ENCODE measurements at places on chromosomes 3 and 15.
A peak's percentile ranks its signal among the peaks of the same experiment; 100 is the strongest.

DNA sequence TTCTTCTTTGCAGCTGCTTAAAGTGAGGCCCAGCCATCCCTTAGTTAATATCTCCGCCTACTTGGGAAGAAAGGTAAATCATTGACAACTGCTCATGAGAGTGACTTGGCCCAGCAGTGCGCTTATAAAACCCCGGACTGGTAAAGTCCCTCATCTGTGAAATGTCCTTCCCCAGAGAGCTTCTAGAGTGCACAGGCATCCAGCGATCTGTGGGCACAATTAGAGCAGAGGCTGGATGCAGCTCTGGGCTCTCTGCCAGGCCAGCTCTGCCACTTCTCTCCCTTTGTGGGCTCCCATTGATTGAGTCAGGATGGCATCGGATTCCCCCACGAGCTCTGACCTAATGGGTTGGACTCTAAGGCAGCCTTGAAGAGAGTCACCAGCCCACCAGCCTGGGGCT lies 219.0 kb upstream of the LINGO1 start:
- peak; percentile 73 for DNase-seq

DNA sequence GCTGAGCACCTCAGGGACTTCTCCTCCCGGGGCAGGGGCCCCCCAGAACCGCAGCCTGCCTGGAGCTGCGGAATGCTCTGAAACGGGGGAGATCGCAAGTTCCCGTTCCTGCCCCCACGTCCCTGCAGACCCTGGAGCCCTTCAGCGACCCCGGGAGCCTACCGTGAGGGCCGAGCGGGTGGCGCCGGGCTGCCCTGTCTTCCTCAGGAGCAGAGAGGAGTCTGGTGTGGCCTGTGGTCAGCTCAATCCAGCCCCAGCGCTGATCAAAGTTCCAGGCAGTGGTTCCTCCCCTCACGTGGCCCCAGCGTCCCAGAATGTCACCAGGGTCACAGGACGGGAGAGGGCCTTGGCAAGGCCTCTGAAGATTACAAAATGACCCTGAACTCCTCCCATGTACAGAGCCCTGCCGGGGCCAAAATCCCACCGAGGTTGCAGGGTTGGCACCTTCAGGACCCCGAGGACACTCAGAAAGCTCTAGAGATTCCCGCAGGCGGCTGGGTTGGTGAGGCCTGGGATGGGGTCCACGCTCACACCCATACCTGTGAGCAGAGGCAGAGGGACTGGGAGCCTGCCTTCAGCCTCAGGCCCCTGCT lies at the start of gene CPN2:
CPN2 (minus strand) TSS at position 249 of the 593 bp plus-strand sequence. CDS start 8,626 bp downstream, outside the sequence.
- no peak for DNase-seq

- DNase-seq, result peak; percentile 97
These were observed 397.4 kb upstream of the AZI2 start for GRCh38 chr3:28745916-28746617.

GRCh38 chr3:43074482-43074881 lies 31.4 kb downstream of the POMGNT2 start:
- no peak for DNase-seq

DNA sequence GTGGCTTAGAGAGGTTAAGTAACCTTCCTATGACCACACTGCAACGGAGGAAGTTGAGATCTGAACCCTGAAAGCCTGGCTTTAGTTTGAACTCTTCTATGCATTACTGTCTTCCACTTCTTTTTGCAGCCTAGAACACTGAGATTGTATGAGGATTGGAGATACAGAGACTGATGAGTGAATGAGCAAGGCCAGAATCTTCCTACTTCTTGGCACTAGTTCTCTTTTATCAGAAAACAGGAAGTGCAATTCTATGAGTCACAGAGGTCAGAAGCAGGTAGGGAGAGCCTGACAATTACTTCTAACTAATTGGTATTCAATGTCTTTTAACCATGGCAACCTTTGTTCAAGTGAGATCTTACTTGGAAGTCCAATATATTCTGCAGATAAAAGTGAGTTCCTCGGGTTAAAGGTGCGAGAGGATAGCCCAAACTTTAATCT lies 219.0 kb downstream of the SHQ1 start:
- no peak for DNase-seq

DNA sequence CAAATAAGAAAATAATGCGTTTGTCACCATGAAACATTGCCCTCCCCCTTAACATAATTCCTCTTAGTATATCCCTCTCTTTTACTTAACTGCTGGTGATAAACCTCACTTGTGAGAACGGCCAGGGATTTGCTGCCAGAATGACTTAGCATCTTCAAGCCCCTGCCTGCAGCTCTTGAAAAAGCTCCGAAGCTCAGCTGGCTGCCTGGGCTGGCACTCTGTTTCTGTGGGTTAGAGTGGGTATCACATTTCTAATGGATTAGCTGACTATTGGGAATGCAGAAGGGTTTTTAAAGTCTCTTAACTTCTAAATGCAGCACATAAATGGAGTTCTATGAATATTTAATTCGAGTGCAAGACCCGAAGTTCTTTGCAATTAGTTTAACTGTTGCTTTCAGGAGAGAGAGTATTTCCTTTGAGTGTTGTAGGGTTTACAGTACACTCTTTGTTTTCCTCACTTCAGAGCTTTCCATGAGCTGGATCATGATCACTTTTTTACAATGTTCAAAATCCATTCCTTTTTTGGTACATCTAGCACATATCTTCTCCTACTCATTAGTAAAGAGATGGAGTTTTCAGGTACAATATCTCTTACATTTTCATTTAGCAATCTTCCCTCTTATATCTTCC lies 124.7 kb upstream of the RBMS3 start:
- DNase-seq, result peak; percentile 85

- DNase-seq, result no peak
These were observed 139.4 kb downstream of the RPLP1 start for GRCh38 chr15:69591905-69592508.

GRCh38 chr15:70643783-70644125 lies 119.6 kb downstream of the UACA start:
- DNase-seq, result no peak

DNA sequence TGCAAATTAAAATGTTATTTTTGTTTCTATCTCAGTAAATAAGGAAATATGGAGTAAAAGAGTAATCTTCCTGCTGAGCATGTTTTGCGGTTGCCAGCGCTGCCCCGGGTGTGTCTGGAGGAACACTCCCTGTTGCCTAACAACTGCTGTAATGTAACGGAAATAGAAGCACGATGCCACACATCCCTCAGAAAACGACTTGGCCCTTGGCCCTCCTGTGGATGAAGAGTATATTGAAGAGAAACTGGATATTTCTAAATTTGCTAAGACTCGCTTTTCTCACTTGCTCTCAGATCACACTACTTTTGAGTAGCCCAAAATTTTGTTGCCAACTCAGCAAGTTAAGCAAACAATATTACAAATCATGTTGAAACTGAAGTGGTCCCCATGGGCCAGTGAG lies 18.9 kb downstream of the CX3CR1 start:
- DNase-seq, result peak; percentile 97

DNA sequence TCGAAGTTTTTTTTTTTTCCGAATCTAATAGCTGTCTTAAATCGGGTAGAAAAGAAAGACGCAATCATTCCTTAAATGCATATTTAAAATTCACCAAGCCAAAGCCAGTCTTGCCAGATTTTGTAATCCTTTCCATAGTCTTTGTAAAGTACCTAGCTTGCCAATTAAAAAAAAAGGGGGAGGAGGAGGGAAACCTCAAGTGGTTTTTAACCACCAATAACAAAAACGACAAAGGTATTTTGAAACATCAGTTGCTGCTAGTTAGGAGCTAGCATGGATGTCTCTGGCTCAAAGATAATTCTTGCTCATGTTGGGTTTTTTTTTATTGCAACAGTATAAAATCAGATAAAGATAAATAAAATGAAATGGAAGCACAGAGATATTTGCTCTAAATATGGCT lies 187.9 kb downstream of the MECOM start:
- no peak for DNase-seq

GRCh38 chr3:196096382-196096953 lies 14.6 kb upstream of the TFRC start:
- DNase-seq, result peak; percentile 89

- DNase-seq, result no peak
These were observed 691.5 kb upstream of the CCDC54 start for GRCh38 chr3:106685745-106686144.

DNA sequence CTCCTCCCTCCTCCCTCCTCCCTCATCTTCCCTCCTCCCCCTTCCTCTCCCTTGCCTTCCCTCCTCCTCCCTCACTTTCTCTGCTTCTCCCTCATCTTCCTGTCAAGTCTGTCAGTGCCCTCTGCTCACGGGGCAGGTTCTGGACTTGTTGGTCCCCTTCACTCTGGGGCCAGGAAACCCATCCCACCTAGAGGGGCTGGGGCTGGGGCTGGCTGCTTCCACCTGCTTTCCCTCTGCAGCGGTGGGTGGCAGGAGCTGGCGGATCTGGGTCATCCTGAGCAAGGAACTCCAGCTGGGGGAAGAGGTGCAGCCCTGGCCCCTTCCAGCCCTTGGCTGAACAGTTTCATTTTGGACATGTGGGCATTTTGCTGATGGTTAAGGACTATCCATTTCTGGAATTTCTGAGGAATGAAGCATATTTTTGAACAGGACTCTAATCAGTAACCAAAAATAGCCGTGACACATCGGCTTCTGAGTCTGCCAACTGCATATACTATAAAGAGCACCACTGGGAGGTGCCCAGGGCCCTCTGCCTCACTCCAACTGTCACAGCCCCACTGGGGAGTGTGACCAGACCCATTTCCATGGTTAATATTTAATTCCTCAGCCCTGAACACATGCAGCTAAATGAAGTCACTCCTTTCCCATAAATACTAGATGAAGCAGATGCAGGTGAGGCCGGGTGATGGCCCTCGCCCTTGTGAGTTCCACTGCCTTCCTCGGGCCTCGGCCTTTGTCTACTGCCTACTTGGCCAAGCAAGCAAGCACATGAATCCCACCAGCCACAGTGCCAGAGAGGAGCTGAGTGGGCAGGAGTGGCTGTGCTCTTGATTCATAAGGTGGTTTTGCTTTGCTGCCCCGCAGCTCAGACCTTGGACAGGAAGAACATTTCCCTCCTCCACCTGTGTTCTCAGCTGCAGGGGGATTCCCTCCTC lies 39.8 kb downstream of the CHDH start:
- DNase-seq, result peak; percentile 74

- peak; percentile 83 for DNase-seq
These were observed 34.4 kb downstream of the B3GNT5 start for GRCh38 chr3:183287301-183287971.

- DNase-seq, result no peak
These were observed 12.4 kb upstream of the LTF start for GRCh38 chr3:46477145-46477544.

GRCh38 chr15:57667171-57667849 lies 39.2 kb upstream of the POLR2M start:
- peak; percentile 74 for DNase-seq

DNA sequence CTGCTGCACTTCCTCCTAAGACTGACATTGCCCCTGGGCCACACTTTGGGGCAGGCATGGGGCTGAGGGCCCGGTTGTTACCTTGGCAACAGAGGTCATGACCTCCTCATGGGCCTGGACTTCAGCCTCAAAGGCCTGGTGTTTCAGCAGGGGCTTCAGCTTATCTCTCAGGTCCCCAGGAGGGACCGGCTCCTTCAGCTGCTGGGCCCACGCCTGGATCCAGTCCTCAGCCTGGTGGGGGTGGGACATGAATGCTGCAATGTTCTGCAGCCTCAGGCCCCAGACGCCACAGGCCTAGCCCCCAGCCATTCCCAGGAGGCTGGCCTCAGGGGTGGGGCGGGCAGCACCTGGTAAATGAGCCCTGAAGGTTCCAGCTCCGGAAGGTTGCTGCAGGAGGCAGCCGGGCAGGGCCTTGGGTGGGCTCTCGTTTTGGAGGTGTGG lies 27.6 kb downstream of the SPTBN5 start:
- no peak for DNase-seq

DNA sequence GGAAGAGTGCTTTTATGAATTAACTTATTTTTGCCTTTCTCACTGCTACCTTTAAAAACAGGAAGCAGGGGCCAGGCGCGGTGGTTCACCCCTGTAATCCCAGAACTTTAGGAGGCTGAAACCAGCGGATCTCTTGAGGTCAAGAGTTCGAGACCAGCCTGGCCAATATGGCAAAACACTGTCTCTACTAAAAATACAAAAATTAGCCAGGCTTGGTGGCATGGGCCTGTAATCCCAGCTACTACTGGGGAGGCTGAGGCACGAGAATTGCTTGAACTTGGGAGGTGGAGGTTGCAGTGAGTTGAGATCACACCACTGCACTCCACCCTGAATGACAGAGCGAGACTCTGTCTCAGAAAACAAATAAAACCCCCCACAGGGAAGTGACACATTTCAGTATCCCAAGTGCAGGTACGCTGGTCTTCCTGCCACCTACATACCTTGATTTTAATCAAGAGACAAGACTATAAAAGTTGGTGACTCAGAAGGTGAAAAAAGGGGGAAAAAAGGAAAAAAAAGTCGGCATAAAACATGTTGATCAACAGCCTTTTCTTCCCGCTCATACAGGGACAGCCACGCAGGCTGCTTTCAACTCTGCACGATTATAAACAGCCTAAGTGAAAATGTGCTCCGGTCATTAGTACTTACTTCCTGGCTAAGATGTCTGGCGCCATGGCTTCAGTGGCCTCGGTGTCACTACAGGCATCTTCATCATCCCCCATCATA lies 18.8 kb downstream of the PPP1R2 start:
- DNase-seq, result no peak

DNA sequence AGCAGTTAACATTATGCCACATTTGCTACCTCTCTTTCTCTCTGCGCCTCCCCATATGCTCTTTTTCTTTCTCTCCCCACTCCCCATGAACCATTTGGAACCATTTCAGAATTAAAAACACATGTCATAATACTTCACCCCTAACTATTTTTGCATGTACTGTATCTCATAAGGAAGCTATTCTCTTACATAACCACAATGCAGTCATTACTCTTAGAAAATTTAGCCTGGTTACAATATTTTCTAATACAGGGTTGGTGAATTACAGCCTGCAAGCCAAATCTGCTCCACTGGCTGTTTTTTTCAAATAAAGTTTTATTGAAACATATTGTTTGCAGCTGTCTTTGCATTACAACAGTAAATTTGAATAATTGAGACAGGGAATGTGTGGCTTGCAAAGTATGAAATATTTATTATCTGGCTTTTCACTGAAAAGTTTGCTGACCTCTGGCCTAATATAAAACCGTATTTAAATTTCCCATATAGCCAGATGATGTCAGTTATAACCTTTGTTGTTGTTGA lies 62.8 kb downstream of the SGO1 start:
- DNase-seq, result peak; percentile 34

DNA sequence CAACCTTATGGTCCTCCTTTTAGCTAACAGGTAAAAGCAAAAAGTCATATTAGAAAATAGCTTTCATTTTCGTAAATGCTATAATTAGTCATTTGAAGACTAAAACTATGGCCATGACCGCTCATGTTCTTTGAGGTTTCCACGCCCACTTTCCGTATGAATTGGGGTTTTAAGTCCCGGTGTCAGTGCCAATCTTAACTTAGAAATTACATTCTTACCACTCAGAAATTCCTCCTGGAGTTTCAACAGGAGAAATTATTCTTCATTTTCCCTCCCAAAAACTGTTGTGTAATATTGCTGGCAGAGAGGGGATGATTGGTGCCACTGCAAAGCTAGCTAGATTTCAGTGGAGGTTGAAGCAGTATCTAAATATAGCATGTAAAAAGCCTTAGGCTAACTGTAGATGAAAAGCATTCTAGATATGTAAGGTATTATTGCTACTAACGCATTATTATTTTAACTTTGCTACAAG lies 71.0 kb upstream of the MDFIC2 start:
- DNase-seq, result no peak

GRCh38 chr3:9428411-9428810 lies 31.0 kb downstream of the SETD5 start:
- DNase-seq, result no peak

GRCh38 chr3:123467046-123467445 lies 18.2 kb upstream of the ADCY5 start:
- no peak for DNase-seq

GRCh38 chr3:125511420-125512118 lies 8.4 kb downstream of the SNX4 start:
- no peak for DNase-seq

Measured in myocyte (in vitro differentiated cells).